ENCODE measurements at places on chromosomes 16 and 17.
A peak's percentile ranks its signal among the peaks of the same experiment; 100 is the strongest.

DNA sequence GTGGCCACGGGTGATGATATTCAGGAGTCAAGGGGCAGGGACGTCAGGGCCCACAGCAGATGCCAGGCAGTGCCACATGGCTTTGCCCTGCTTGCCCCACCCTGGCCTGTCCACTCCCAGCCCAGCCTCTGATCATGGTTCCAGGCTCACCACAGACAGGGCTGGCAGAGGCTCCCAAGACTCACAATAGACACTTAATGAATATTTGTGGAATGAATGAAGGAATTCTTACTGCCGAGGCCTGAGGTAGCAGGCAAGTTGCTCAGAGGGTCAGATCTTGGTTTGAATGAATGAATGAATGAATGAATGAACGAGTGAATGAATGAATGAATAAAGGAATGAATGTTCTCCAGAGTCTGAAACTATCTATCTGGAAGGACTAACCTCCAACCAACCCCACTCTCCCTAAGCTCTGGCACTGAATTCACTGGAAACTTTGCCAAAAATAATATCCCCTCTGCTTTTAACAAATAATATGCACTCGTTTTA lies 60.9 kb downstream of the RAI1 start:
- no peak for DNase-seq

GRCh38 chr17:2542456-2542855 lies 30.8 kb upstream of the METTL16 start:
- no peak for DNase-seq

- DNase-seq: no peak
Measured at GRCh38 chr16:13912891-13913290, 7.1 kb upstream of the ERCC4 start.

DNA sequence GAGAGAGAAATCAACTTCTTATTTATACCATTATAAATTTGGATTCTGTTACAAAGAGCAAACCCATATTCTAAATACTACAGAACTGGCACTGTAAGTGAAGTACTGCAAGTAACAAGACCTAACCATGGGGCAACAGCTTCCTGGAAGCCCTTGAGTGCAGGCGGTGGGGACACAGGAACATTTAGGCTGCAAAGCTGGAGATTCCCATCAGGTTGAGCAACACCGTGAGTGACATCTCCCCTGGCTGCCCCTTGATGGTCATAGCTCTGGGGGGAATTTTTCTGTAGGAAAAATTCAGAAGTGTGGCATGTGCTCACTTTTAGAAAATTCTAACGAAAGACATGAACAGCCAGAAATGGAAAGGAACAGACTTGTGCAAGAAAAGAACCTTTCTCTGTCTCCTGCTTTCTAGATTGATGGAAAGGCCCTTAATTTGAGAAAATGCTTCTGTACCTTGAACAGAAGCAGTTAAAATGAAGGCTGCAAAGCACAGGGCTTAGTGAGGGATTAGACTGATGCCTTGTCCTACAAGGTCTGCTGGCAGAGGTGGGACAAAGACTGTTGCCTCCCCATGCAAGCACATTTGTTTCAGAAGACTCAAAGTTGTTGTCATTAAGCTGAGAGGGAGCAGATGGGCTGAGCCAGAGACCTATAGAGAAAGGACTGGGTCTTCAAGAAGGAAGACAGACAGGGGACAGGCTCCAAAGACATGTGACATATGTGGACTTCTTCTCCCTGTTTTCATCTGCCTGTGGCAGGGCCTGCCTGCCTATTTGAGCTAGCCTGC lies 380.8 kb downstream of the SLC39A11 start:
- DNase-seq: no peak

- no peak for DNase-seq
Measured at GRCh38 chr17:33179151-33179550, 113.9 kb downstream of the ASIC2 start.

- DNase-seq: no peak
Measured at GRCh38 chr16:14164916-14165662, 94.0 kb downstream of the MRTFB start.

DNA sequence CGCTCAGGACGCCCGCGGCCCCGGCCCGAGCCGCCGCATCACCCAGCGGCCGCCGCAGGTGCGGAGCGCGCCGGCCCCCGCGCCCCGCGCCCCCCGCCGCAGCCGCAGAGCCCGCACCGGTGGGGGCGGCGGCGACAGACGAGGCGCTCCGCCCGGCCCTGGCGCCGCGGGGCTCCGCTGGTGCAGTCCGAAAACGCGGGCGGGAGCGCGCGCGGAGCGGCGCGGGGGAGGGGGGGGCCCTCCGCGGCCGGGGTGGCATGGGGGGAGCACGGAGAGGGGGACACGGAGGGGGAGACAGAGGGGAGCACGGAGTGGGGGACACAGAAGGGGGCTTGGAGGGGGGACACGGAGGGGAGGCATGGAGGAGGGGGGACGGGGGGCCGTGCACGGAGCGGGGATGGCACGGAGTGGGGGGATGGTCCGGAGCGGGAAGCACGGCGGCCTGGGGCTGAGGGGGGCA lies at the start of gene AATK:
Gene AATK, minus strand, starts transcription at position 189 of the 460 bp plus-strand sequence. CDS start 229 bp downstream, outside the sequence.
- DNase-seq: no peak

DNA sequence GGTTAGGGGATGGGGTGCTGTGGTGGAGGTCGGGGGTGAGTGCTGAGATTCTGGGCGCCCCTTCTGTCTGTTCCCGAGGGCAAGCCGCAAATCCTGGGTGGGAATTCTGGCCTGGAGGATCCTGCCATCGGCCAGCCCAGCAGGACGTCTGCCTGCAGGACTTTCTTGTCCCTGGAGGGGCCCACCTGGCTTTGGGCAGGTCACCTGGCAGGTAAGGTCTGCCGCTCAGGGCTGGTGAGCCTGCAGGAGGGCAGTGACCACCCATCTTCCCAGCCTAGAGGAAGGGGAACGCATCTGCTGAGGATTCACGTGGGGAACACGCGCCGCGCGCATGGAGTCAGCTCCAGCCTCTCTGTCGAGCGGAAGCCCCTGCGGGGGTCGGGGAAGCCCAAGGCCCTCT lies 5.4 kb downstream of the RNF222 start:
- DNase-seq: no peak

GRCh38 chr17:44610871-44611270 lies 45.4 kb upstream of the MEIOC start:
- DNase-seq: no peak

DNA sequence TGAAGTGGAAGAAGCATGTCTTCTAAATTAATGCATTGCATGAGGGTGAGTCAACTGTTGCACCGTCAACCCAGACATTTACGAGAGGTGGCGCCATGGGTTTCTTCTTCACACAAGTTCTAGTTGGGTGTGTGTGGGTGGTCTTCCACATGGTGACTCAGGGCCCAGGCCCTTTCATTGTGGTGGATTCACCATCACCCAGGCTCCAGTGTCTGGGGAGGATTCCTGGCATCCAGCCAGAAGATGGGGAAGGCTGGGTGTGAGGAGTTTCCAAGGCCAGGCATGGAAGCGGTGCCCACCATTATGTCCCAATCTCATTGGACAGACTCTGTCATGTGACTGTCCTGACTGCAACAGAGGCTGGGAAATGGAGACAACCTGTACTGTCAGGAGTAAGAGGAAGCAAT lies 21.4 kb upstream of the JPH3 start:
- no peak for DNase-seq

DNA sequence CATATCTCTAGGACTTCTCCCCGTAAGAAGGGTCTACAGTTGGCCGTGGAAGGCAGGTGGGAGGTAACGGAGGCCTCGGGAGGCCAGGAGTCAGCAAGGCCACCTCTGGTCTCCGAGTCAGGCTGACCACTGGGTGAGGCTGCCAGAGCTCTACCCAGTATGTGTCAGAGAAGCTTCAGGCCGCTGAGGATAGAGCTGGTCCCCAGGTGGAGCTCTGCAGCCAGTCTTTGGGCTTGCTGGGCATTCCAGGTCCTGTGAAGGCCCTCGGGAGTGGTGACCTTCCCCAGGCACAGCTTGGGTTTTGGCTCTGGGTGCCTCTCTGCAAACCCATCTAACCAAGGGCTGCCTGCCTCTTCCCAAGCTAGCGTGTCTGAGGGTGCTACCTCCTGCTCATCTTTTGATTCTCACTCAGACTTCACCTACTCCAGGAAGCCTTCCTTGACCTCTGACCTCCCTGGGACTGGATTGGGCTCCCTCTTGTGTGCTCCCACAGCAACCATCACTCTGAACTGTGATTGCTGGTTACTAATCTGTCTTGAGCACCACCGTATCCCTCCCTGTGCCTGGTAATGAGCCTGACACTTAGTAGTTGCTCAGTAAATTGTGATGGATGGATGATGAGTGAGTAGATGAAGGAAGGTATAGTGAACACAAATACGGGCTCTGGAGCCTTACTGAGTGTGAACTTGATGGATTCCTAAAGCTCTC lies 22.3 kb downstream of the RHBDL3 start:
- DNase-seq: no peak

- no peak for DNase-seq
Measured at GRCh38 chr17:43634591-43635125, 27.1 kb downstream of the MEOX1 start.

- DNase-seq: peak; percentile 91
Measured at GRCh38 chr17:78112518-78113471, 15.8 kb downstream of the TMC6 start.

DNA sequence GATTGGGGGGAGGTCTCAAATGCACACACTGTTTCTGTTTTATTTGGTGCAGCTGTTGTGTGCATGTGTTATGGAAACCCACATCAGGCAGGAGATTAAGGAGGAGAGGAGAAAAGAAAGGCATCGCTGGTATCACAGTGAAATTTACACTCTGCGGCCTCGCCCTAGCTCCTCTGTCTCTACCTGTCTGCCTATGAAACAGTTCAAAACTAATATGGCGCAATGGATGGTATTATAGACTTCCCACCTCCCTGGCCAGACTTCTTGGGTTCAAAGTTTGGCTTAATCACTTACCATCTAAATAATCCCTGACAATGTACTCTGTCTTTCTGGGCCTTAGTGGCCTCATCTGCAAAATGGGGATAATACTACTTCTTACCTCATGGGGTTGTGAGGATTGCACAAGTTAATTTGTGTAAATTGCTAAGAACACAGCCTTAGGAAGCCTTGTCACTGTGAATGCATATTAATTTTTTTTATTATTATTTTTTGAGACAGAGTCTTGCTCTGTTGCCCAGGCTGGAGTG lies 1.4 kb upstream of the ABCC1 start:
- DNase-seq: no peak

DNA sequence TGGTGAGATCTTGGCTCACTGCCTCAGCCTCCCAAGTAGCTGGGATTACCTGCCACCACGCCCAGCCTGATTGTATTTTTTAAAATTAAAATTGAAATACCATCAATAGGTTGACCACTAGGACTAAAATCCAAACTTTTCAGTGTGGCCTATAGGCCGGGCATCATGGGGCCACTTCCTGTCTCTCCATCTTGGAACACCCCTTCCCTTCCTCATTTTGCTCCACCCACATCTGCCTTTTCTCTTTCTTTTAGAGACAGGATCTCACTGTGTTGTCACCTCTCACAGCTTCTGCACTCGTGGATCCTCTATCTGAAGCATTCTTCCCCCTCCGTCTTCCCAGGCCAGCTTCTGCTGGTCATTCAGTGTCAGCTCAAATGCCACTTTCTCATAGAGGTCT lies 57.0 kb downstream of the BMERB1 start:
- DNase-seq: no peak

GRCh38 chr16:78198288-78198687 lies 98.8 kb downstream of the WWOX start:
- no peak for DNase-seq

DNA sequence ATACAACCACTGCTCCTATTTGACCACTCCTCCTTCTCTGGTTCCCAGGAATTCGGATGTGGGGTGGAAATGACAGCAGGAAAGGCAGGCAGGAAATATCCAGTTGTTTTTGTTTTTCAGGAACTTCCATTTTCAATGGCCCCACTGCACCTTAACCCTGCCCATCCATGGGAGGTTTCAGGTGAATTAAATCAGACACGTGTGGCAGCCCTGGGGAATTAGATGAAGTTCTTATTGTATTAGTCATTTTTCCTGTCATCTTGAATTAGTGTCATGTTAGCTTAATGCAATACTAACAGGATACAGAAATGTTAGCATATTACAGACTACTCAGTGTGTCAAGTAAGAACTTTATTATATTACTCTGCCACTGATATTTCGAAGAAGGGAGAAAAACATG lies 146.4 kb downstream of the CHD9NB start:
- DNase-seq: peak; percentile 22

- no peak for DNase-seq
Measured at GRCh38 chr16:3754772-3755171, 37.4 kb upstream of the TRAP1 start.

GRCh38 chr17:63497708-63498483 lies 21.0 kb downstream of the ACE start:
- DNase-seq: peak; percentile 51

GRCh38 chr16:60684002-60684401 lies 1352.2 kb downstream of the CDH8 start:
- no peak for DNase-seq

DNA sequence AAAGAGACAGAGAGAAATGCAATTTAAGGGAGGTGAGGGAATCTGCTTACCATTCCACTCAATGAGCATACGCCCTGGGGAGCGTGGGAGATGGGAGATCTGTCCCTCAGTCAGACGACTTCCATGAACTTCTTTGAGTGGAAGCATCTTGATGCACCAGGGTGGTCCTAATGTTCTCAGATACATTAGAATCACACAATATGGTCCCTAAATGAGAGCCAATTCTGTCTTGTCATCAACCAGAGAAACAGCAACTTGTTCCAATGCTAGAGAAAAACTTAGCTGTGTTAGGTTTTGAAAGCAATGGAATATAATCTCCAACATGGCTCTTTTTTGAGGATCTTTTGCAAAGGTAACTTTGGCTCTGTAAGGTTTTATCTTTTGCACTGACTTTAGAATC lies 44.1 kb downstream of the GPR139 start:
- DNase-seq: no peak

DNA sequence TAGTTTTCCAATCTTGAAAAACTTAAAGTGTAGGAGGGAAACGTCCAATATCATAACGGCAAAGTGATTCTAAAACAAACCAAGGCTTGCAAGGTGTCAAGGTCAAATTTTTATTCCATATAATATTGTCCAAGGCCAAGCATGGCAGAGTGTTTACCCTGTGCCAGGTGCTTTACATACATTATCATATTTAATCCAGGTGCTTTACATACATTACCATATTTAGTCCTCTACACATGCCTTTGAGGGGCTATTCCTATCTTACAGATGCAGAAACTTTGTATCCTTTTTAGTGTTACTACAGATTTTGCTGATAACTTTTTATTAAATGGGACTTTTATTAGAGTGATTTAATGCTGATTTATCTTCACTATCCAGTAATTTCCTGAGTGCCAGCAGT lies 23.9 kb downstream of the MAF start:
- no peak for DNase-seq

DNA sequence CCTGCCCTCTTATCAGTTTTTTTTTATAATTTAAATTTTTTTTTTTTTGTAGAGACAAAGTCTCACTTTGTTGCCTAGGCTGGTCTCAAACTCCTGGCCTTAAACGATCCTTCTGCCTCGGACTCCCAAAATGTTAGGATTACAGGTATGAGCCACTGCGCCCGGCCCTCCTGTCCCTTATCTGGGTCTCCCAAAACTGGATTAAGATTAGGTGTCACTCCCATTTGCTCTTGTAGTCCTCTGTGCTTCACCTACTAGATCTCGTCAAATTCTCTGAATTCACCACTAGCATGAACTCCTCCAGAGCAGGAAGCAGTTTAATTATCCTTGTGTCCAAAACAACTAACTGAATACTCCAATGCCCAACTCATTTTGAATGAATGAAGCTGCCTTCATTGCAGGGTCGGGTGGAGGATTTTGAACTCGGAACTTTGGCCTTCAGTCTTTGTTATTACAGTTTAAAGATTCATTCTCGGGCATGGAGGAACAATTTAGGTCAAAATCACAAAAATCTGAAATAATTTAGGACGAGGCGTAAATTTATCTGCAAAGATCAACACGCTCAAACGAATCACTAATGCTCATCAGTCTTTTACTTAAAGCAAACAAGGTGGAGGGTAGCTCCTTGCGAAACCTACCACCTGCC lies 802 bp upstream of the ATXN2L start:
- no peak for DNase-seq
